ENCODE measurements at places on chromosomes 2 and 18. TPM values are rescaled to one million over a fixed set of nuclear protein-coding genes. Genes with fewer than 3 reads are reported as not detected.

MOGAT1 gene
- total RNA-seq, result not detected

MYOM1 gene
- total RNA-seq, result 0.13 TPM

EGR4 gene
- total RNA-seq, result not detected

C2orf81 gene
- 2.4 TPM for total RNA-seq

ABCG5 gene
- not detected for total RNA-seq

KCNS3 gene
- 18.9 TPM for total RNA-seq

FOXI3 gene
- not detected for total RNA-seq

UGT1A4 gene
- total RNA-seq, result not detected

RBM44 gene
- 0.51 TPM for total RNA-seq

PSTPIP2 gene
- total RNA-seq, result 4.9 TPM

RHBDD1 gene
- 12.0 TPM for total RNA-seq

LOXL3 gene
- 14.8 TPM for total RNA-seq

THADA gene
- total RNA-seq, result 16.3 TPM
